Activated naive CD4-positive, alpha-beta T cell (primary cell): ENCODE measurements at places on chromosomes 16 and 17.

DNA sequence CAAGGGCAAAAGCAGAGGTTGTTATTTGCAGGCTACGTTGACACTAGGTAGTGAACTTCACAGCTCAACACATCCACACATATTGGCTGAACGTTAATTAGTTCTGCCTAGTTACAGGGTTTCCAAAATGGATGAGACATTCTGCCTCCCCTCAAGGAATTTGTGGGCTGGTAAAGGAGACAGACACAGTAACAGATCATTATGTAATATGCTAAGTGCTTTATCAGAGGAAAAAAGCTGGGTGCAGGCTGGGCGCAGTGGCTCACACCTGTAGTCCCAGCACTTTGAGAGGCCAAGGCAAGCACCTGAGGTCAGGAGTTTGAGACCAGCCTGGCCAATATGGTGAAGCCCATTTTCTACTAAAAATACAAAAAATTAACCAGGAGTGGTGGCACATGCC is 26.2 kb downstream of the BMERB1 start:
- DNase-seq = no peak

DNA sequence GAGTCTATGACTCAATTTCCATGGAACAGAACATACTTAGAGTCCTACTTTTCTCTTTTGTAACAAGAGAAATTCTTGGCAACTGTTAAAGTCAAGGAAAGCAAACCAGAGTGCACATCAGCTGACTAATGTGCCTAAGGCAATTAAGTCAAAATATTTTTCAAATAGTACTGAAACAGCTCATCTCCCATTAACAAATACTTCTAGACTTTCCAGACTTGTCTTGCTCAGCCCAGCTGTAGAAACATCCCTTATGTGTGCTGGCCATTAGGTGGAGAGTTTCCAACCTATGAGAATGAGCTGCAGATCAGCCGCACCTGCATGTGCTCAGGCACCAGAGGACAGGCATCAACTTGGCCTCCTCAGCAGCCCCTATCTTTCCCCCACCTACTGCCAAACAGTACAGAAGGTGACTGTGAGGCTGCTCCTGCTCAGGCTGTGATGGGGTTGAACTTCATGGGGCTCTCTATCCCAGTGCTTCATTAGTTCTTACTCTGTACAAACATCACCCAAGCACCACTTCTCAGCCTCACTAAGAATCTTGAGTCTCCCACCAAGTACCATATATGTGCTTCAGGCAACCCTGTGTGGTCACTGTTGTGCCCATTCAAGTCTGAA is 32.2 kb downstream of the TEX2 start:
- no peak for DNase-seq

- no peak for DNase-seq
These were observed 19.2 kb downstream of the GRIN2A start for GRCh38 chr16:10162981-10163380.

GRCh38 chr16:2468725-2469398 is 2.2 kb upstream of the NTN3 start:
- DNase-seq = no peak

- DNase-seq = no peak
These were observed 119.4 kb downstream of the OR1D5 start for GRCh38 chr17:2943981-2944380.

- no peak for DNase-seq
These were observed 10.4 kb downstream of the IL34 start for GRCh38 chr16:70656712-70657263.

- DNase-seq = no peak
These were observed 39.8 kb downstream of the TLE7 start for GRCh38 chr16:71402007-71402406.

DNA sequence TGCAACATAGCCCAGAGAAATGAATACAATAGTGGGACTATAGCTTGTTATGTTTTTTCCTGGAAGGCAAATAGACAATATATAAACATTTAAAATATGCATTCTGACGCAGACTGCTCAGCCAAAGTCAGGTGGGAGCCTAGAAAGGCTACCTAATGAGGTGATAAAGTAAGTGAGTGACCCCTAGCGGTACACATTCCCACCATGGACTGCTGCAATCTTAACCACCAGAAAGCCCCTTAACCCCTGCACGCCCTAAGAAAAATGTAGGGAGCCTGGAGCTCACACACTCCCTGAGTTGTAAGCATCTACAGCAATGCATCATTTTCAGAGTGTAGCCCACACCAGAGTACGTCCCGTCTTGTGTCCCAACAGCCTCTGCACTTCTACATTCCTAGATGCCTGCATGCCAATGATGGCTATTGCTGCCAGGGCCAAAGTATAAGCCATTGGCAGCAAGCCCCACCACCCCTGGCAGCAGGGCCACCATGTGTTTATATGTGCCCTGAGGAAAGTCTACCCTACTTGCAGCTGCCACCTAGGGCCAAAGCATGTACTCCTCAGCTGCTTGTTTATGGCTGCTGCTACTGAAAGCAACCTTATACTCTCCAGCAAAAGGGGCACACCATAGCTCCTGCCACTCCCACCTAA is 127.6 kb downstream of the KIF2B start:
- DNase-seq = no peak

- no peak for DNase-seq
These were observed 20.8 kb downstream of the UBE2G1 start for GRCh38 chr17:4345581-4346252.

GRCh38 chr16:51877686-51878085 is 669.3 kb downstream of the TOX3 start:
- no peak for DNase-seq
